ENCODE measurements at places on chromosomes 16 and 17. TPM values are rescaled to one million over a fixed set of nuclear protein-coding genes. Genes with fewer than 3 reads are reported as not detected.

CACNG3 gene
- not detected for total RNA-seq

NPIPB5 gene
- total RNA-seq = 41.8 TPM

TLCD2 gene
- total RNA-seq = 6.2 TPM

PABPN1L gene
- total RNA-seq = not detected

TAC4 gene
- not detected for total RNA-seq

KRTAP3-1 gene
- not detected for total RNA-seq

RNF112 gene
- 4.9 TPM for total RNA-seq

KRT24 gene
- total RNA-seq = not detected

SYNGR3 gene
- total RNA-seq = 2.8 TPM

FOXO3B gene
- total RNA-seq = 7.8 TPM

GRCh38 chr16:60304066-60304465 is 1570.0 kb upstream of the GOT2 start:
- H3K27me3 ChIP-seq = no peaks in the 10 kb centered on the region
- H3K27ac ChIP-seq = no peak overlapping the region
- no peaks in the 10 kb centered on the region for H3K36me3 ChIP-seq
- no peak for DNase-seq

GRCh38 chr17:71117466-71117865 is 948.1 kb downstream of the KCNJ2 start:
- H3K27ac ChIP-seq = no peak overlapping the region
- H3K36me3 ChIP-seq = no peaks in the 10 kb centered on the region
- H3K4me1 ChIP-seq = no peaks in the 10 kb centered on the region
- DNase-seq = no peak

GRCh38 chr17:3888343-3889171 is 4.3 kb downstream of the CAMKK1 start:
- no peak overlapping the region for H3K4me3 ChIP-seq
- peaks cover 17% of the 10 kb centered on the region for H3K36me3 ChIP-seq
- H3K27ac ChIP-seq = peak overlapping the region; percentile 91

DNA sequence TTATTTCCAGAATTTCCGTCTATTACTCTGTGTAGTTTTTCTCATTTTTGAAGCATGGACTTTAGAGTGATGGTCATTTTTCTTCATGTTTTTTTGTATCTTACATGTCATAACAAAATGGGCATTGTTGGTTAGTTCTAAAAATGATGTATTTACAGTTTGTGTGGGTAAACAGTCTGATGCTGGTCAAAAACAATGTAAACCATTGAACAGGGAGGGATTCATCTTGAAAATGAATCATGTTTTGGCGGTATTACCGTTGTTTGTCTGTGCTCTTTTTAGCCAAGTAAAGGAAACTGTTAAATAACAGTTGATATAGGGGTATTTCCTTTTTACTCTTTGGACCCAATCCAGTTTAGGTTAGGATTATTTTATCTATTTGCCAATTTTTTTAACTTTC is 315.8 kb downstream of the BCAS3 start:
- no peaks in the 10 kb centered on the region for H3K4me1 ChIP-seq
- DNase-seq = no peak
- H3K4me3 ChIP-seq = no peak overlapping the region

DNA sequence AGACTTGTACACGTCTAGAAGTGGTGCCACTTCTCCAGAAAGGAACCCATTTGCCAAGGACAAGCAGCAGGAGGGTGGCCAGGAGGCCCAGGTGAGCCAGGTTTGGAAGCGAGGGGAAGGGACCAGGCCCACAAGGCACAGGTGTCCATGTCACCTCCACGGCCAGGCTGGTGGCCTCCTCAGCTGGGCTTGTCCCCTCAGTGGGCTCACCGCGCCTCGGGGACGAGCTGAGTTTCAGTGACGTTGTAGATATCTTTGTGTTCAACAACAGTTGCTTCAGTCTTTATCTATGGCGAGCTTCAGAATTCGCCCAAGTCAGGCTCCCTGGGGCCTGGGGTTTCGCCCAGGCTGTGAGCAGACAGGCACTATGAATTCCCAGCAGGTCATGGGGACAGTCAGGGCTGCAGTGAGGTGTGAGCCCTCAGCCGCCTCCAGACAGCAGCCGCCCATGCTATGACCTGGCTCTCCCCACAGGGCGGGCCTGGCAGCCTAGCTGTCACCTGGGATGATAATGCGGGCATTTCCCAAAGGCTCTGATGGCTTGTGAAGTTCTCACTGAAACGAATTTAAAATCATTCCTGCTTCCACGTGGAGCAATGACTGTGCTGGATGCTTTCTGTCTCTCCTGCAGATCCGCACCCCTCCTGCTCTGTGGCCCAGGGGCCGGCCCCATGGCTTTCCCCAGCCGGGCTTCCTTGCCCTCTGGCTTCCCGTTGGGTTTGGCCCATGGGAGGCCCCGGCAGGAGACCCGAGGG is 89.5 kb downstream of the MRC2 start:
- DNase-seq = no peak
- no peak overlapping the region for H3K27ac ChIP-seq
- no peaks in the 10 kb centered on the region for H3K4me1 ChIP-seq
- peaks cover 5% of the 10 kb centered on the region for H3K27me3 ChIP-seq

- H3K4me1 ChIP-seq = peaks cover 100% of the 10 kb centered on the region
- no peaks in the 10 kb centered on the region for H3K27me3 ChIP-seq
- H3K27ac ChIP-seq = no peak overlapping the region
- DNase-seq = no peak
Observed at GRCh38 chr16:9102943-9103342, 11.5 kb downstream of the HAPSTR1 start.

DNA sequence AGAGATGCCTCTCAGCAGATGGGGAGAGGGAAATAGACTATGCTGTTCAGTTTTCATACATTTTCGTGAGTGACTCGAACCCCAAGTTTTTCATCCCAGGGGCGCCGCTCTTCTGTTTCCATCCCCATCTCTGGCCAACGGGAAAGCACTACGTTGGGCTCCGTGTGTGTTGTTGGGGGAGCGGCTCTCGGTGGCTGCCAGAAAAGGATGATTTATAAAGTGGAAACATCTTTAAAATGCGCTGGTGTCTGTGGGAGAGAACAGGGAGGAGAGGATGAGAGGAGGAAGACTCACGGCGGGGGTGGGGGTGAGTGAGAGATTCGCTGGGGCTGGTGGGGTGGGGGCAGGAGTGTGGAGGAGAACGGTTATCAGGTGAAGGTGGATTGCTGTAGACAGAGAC is 5.8 kb downstream of the TBX4 start:
- no peak overlapping the region for H3K27ac ChIP-seq
- no peak for DNase-seq
- H3K4me3 ChIP-seq = peak overlapping the region; percentile 40
- H3K4me1 ChIP-seq = peaks cover 28% of the 10 kb centered on the region

GRCh38 chr16:57645691-57646387 is 17.4 kb downstream of the ADGRG1 start:
- H3K4me1 ChIP-seq = peaks cover 24% of the 10 kb centered on the region
- peak overlapping the region; percentile 59 for H3K27ac ChIP-seq
- no peak for DNase-seq
- H3K4me3 ChIP-seq = no peak overlapping the region

GRCh38 chr17:14838567-14838966 is 426.6 kb downstream of the PMP22 start:
- H3K36me3 ChIP-seq = no peaks in the 10 kb centered on the region
- H3K4me3 ChIP-seq = no peak overlapping the region
- no peaks in the 10 kb centered on the region for H3K27me3 ChIP-seq
- no peak overlapping the region for H3K27ac ChIP-seq
- no peak for DNase-seq
- no peaks in the 10 kb centered on the region for H3K4me1 ChIP-seq

GRCh38 chr17:76685366-76685765 is 25.4 kb downstream of the MXRA7 start:
- no peak overlapping the region for H3K4me3 ChIP-seq
- H3K27ac ChIP-seq = peak overlapping the region; percentile 92
- H3K4me1 ChIP-seq = peaks cover 95% of the 10 kb centered on the region
- H3K27me3 ChIP-seq = no peaks in the 10 kb centered on the region
- peaks cover 38% of the 10 kb centered on the region for H3K36me3 ChIP-seq

DNA sequence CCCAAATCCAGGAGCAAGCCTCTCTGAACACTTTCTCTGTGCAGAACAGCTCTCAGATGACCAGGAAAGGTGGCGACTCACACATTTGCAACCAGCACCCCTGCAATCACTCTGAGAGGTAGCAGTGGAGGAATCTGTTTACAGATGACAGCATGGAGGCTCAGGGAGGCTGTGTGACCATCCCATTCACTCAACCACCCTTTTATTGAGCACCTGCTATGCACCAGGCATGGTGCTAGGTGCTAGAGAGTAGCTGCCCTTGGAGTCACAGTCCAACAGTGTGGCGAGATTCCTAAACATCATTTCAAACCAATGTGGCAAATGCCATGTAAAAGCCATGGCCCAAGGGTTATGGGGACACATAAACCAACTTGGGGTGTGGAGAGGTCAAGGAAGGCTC is 1.5 kb upstream of the ITGB4 start:
- H3K36me3 ChIP-seq = no peaks in the 10 kb centered on the region
- peak overlapping the region; percentile 77 for H3K27ac ChIP-seq
- peaks cover 25% of the 10 kb centered on the region for H3K4me1 ChIP-seq
- no peak overlapping the region for H3K4me3 ChIP-seq

DNA sequence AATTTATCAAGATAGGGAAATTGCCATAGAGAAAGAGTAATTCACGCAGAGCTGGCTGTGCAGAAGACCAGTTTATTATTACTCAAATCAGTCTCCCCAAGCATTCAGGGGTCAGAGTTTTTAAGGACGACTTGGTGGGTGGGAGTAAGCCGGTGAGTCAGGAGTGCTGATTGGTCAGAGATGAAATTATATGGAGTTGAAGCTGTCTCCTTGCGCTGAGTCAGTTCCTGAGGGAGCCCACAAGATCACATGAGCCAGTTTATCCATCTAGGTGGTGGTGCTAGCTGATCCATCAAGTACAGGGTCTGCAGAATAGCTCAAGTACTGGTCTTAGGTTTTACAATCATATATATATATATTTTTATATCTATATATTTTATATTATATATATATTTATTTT is 6.0 kb upstream of the AQP8 start:
- no peaks in the 10 kb centered on the region for H3K27me3 ChIP-seq
- H3K4me3 ChIP-seq = no peak overlapping the region
- H3K27ac ChIP-seq = no peak overlapping the region
- no peaks in the 10 kb centered on the region for H3K36me3 ChIP-seq
- no peaks in the 10 kb centered on the region for H3K4me1 ChIP-seq

GRCh38 chr17:59634632-59635541 is 15.2 kb downstream of the CLTC start:
- H3K27ac ChIP-seq = no peak overlapping the region
- no peak overlapping the region for H3K4me3 ChIP-seq
- no peak for DNase-seq
- H3K27me3 ChIP-seq = no peaks in the 10 kb centered on the region
- H3K4me1 ChIP-seq = peaks cover 77% of the 10 kb centered on the region

GRCh38 chr17:1683459-1683858 is 1.2 kb downstream of the PRPF8 start:
- H3K27ac ChIP-seq = peak overlapping the region; percentile 98
- H3K36me3 ChIP-seq = peaks cover 48% of the 10 kb centered on the region
- peaks cover 31% of the 10 kb centered on the region for H3K4me1 ChIP-seq
- H3K27me3 ChIP-seq = no peaks in the 10 kb centered on the region
- no peak for DNase-seq
- H3K4me3 ChIP-seq = peak overlapping the region; percentile 96

GRCh38 chr17:68249354-68249765 is 1.5 kb downstream of the AMZ2 start:
- peak overlapping the region; percentile 98 for H3K27ac ChIP-seq
- no peaks in the 10 kb centered on the region for H3K27me3 ChIP-seq
- no peaks in the 10 kb centered on the region for H3K36me3 ChIP-seq

DNA sequence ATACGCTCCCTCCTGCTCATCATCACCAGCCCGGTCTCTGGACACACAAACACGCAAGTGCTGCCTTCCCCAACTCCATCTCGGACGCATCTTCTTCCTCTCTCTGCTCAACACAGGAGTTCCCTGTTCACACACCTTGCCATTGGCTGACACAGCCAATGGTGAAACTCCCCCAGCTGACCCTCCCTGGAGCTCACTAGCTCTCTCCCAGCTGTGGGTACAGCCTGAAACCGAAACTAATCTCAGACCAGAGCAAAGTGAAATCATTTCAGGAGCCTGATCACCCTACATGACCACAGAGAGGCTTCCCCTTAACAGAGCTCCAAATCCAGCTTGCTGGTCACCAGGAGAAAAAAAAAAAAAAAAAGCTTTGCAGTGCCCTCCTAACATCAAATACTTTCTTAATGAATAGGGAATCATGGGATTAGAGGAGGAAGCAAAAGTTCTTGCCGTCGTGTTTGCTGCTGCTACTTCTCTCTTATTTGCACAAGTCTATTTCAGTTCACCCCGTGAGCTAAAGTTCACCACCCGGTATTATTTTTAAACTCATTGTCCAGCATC is 8.3 kb downstream of the CUEDC1 start:
- H3K27me3 ChIP-seq = no peaks in the 10 kb centered on the region
- peaks cover 100% of the 10 kb centered on the region for H3K4me1 ChIP-seq
- H3K36me3 ChIP-seq = no peaks in the 10 kb centered on the region
- no peak for DNase-seq
- peak overlapping the region; percentile 100 for H3K27ac ChIP-seq
- peak overlapping the region; percentile 51 for H3K4me3 ChIP-seq

DNA sequence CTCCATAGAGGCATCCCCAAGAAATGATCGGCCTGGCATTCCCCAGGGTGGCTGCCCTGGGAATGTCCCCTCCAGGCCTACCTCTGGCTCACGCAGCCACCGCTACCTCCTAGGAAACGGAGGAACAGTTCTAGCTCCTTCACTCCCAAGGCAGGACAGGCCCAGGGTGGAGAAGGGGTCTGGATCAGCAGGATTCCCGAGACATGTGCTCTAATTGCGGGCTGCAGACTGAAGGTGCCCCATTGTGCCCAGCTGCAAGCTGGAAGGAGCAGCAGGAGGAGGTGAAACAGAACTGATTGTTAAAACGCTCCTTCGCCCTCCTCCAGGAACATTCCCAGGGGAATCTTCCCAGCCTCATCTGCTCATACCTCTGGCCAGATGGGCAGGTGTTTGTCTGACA is 40.8 kb downstream of the SCNN1G start:
- H3K36me3 ChIP-seq = no peaks in the 10 kb centered on the region
- no peaks in the 10 kb centered on the region for H3K4me1 ChIP-seq
- no peak for DNase-seq
- H3K27ac ChIP-seq = no peak overlapping the region
- H3K27me3 ChIP-seq = no peaks in the 10 kb centered on the region
- H3K4me3 ChIP-seq = no peak overlapping the region

DNA sequence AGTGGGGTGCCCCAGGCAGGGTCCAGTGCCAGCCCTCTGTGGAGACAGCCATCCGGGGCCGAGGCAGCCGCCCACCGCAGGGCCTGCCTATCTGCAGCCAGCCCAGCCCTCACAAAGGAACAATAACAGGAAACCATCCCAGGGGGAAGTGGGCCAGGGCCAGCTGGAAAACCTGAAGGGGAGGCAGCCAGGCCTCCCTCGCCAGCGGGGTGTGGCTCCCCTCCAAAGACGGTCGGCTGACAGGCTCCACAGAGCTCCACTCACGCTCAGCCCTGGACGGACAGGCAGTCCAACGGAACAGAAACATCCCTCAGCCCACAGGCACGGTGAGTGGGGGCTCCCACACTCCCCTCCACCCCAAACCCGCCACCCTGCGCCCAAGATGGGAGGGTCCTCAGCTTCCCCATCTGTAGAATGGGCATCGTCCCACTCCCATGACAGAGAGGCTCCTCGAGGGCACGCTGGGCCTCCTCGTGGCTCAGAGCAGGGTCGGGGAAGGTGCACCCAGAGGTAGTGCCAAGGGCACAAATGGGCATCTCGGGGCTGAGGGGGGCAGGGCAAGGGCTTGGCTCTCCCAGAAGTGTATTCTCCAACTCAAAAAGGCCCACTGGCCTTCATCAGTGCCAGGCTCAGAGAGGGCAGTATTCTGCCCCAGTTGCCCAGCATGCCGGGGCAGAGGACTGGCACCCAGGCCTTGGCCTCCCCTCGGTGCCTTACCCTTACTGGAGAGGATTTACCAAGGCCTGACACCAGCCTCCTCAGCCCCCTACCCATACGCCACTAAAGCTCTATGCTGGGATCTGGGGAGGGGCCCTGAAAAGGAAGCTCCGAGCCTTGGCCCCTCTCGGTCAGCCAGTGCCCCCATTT is at the start of gene CDH5:
CDH5 (plus strand) TSS at position 259 of the 867 bp plus-strand sequence. CDS start 12,647 bp downstream, outside the sequence.
- H3K36me3 ChIP-seq = no peaks in the 10 kb centered on the region
- peaks cover 38% of the 10 kb centered on the region for H3K4me1 ChIP-seq
- DNase-seq = no peak
